Esophagus squamous epithelium (tissue), 5 donors: ENCODE measurements at places on chromosomes 11 and 22. TPM values are rescaled to one million over a fixed set of nuclear protein-coding genes. Genes with fewer than 3 reads are reported as not detected.

DNA sequence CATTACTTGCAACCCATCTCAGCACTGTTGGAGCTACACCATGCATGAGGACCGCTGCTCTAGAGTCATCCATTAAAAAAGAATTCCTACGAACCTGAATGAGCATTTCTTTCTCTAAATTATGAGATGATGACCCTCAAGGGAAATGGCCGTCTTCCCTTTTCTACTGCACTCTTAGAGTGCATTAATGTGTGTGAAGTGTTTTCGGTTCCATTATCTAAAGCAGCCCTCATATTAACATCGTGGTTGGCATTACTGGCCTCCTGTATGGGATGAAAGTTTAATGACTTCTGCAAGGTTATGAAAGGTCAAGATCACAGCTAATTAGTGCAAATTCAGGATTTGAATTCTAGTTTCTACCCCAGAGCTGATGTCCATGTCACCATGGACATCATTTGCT, 16.7 kb downstream of the CD44 start:
- DNase-seq: no peak

- DNase-seq: no peak
Measured at GRCh38 chr22:39655831-39656230, 85.3 kb downstream of the CACNA1I start.

GRCh38 chr22:48576333-48577013, 1251.2 kb downstream of the BRD1 start:
- no peak for DNase-seq

DNA sequence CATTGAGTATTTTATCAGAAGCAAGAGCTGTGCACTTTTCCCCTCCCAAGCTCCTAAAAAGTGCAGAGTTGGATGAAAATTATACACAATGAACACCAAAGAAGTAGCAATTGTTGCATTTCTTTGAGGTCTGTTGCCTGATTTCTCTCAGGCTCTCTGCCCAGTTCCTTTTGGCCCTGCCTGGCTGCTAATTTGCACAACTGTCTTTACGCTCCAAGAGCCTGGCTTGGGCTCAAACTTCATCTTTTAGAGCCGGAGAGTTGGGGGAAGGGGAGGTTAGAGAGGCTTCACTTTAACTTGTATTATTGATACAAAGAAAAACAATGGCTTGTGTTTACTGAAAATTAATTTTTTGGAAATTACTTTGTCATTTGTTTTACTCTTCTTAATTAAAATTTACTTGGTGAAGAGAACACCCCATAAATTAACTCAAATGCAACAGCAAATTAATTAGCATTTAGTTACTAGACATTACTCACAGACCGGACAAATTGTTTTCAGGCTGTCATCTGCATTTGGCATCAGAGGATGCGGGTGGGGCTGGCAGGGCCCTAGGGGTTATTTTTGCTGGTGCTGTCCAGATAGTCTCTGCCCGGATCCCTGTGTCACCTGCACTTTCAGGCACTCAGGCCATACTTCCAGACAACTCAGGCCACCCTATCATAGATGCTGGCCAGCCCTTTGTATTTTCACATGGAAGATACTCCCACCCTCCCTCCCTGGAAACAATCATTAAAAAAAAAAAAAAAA, 407.3 kb downstream of the NXPE2 start:
- DNase-seq: no peak

DNA sequence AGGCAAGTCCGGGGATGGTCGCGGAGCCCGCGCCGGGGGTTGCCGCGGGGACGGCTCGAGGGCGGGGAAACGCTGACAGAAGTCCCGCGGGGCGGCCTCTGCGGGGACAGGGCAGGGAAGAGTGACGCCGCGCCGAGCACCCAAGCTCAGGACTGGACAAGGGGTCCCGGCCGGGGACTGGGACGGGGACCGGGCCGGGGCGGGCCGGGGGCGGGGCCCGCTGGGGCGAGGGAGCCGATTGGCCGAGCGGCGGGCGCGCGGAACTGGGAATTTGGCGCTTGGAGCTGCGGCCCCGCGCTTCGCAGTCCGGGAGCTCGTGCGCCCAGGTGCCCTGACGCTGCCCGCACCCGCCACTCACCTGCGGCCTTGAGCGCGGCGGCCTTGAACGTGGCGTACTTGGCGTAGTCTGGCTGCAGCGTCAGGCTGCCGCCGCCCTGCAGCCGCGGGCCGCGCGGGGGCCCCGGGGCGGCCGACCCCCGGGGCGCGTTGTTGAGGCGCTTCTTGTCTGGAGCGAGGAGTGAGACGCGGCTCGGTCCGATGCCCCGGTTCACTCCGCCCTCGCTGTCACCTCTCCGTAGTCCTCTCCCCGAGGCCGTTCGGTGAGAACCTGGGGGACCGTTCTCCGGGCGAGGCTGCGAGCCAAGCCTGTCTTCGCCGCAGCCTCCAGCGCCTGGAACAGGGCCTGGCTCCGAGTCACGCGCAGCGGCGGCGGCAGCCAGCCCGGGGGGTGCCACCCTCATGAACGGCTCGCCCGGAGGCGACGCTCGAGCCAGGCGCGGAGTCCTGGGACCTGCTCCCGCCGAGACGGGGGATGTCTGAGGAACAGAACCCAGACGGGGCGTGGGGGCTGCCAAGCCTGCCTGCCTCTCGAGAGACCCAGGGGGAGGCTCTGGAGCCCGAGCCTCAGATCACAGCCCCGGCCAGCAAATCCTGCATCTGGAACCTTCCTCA, 4.5 kb downstream of the SHISA8 start:
- DNase-seq: no peak

DNA sequence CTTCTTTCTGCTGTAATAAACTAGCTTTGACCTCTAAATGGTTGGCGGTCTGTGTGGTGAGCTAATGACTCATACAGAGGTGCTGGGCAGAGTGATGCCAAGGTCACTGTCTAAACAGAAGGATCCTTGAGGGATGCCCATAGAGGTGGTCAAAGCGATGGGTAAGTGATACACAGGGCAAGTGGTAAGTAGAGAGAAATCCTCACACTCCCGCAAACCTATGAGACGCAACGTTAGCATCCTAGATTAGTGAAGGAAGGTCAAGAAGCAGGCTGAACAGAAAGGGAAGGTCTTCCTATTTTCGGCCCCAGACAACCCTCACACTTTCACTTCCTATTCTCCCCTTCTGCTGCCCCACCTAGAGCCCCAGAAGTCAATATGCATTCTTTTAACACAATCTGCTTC, 65.6 kb upstream of the SESN3 start:
- DNase-seq: no peak

GRCh38 chr11:103055221-103055890, 36.6 kb downstream of the DCUN1D5 start:
- no peak for DNase-seq

DNA sequence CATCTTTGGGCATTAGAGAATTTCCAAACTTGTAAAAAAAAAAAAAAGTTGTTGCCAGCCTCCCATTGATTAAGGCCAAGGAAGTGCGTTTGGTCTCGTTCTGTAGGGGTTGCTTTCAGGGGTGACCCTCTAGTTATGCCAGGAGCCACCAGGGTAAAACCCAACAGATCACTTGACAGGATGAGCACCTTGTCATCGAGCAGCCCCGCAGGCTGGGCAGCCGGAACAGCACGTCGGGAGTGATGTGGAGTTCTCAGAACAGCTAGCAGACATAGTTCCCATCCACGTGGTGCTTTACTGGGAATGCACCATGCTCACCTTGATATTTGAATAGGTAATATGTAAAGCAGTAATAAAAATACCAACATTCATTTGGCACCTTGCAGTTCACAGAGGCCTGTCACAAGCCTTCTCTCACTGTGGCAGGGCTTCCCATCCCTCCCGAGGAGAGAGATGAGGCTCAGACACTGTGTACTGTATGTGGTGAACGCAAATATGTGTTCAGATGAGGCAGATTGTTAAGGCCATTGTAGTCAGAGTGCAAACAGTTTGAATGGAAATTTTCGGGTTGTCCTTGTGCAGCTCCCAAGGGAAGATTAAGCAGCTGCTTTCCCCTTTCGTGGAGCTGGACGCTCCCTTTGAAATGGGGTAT, 70.9 kb upstream of the SORL1-AS1 start:
- DNase-seq: no peak

DNA sequence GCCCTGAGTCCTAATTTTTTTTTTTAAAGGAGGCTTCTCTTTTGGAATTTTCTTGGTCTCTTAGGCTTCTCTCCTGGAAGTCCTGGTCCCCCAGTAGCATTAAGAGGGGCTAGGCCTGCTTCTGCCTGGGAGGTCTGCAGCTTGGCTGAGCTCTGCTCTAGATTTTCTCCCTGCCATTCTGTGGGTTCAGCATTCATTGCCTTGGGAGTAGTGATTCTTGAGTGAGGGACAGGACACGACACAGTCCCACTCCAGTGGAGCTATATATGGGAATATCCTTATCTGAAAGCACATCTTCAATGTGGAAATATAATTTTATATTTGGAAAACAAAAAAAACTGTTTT, 3.7 kb downstream of the IGSF22 start:
- DNase-seq: no peak

DNA sequence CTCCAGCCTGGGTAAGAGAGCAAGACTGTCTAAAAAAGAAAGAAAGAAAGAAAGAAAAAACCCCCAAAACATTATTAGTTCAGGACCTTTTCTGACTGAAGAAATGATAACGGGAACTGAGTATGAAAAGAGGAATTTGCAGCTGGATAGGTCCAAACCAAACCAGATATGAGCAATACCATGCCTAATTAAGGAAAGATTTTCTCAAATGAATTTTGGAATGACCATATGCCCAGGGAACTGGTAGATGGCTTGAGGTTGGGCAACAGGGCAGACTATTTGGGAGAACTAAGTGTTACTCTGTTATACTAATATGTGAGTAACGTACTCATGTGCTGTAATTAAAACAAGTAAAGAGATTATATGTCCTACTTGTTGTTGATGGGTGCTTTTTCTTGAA, 186.1 kb downstream of the TMEM135 start:
- no peak for DNase-seq

GRCh38 chr11:129410395-129410960, 34.8 kb downstream of the BARX2 start:
- no peak for DNase-seq

- no peak for DNase-seq
Measured at GRCh38 chr11:97202613-97203292, 812.9 kb downstream of the JRKL start.

Gene NOX4
- total RNA-seq: 0.26 TPM

Gene BTG4
- not detected for total RNA-seq

Gene FGF19
- not detected for total RNA-seq

Gene OR52H1
- 0.38 TPM for total RNA-seq

Gene CARNS1
- 0.11 TPM for total RNA-seq

Gene ZNF280A
- total RNA-seq: not detected

Gene ZP1
- total RNA-seq: not detected
